Activated CD4-positive, alpha-beta T cell treated with anti-CD3 and anti-CD28 coated beads for 1 hour (primary cell): ENCODE measurements at places on chromosomes 4 and X.
A peak's percentile ranks its signal among the peaks of the same experiment; 100 is the strongest.

- DNase-seq = no peak
These were observed 179.1 kb upstream of the KLHL4 start for GRCh38 chrX:87338510-87338909.

DNA sequence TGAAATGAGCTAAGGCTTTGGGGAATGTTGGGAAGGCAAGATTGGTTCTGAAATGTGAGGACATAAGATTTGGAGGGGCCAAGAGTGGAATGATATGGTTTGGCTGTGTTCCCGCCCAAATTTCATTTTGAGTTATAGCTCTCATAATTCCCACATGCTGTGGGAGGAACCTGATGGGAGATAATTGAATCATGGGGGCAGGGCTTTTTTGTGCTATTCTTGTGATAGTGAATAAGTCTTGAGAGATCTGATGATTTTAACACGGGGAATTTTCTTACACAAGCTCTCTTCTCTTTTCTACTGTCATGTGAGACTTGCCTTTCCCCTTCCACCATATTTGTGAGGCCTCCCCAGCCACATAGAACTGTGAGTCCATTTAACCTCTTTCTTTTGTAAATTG, 157.6 kb upstream of the C1QTNF7 start:
- DNase-seq = no peak

DNA sequence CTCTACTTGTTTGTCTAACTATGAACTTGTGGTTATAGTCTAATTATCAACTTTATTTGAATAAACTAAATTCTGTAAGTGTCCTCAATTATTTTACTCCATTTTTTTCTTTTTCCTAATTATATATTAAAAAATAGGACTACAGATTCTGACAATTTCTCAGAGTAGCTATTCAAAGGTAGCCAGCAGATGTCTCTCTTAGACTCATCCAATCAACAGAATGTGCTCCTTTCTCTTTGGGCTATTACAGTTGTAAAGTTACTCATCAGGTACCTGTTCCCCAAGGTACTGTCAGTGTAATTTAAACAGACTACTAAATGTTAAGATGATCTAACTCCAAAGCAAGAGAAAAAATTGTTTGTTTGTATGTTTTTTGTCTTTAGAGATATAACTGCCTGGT, 248.6 kb downstream of the PCDH18 start:
- DNase-seq = no peak

DNA sequence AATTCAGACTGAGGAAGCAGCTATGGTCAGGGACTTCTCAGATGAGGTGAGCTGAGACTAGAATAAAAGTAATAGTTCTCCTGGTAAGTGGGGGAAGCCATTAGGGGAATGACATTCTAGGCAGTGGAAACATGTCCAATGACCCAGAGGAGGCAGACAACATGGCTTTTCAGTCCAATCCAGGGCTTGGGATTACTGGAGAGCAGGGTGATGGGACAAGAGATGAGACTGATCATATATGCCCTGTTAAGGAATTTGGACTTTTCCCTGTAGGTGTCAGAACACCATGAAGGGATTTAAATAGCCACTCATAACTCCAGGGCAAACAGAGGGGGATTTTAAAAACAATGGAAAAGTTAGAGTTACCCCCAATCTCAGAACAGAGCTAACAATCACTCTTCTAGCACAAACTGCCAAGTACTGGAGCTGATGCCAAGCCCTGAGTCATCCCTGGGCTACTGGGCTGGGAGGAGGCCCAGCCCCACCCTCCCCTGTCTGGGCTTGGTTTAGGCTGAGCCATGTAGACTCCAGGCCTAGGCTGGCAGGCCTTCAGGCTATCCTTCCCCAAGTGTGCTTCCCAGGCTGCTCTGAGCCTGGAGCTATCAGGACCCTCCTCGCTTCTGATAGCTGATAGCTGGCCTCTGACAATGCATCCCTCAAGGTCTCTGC, 22.7 kb upstream of the MSN start:
- no peak for DNase-seq

GRCh38 chr4:111480510-111480909, 664.7 kb upstream of the FAM241A start:
- DNase-seq = no peak

DNA sequence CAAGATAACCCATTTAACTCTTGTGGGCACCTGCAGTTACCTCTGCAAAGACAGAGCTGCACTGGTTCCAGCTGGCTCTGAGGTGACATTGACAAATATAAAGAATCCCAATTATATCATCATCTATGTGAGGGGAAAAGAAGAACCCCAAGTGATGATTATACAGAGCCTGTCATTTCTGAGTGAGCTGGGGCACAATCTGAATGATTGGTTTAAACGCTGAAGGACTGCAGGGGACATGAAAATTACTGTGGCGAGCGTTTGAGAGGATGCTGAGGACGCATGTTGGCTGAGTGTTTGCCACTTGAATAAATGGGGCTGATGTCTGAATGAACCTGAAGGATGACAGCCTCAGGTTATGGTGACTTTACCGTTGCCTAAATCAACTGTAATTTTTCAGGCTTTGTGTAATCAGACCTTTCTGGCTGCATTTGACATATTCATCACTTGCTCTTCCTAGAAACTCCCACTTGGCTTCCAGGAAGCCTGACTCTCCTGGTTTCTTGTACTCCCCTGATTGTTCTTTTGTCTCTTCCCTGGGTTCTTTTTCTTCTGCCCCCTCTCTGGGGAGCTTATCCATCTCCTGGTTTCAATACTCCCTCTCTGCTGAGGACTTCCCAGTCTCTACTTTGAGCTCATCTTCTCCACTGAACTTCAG, 4.1 kb upstream of the HSD17B10 start:
- no peak for DNase-seq

DNA sequence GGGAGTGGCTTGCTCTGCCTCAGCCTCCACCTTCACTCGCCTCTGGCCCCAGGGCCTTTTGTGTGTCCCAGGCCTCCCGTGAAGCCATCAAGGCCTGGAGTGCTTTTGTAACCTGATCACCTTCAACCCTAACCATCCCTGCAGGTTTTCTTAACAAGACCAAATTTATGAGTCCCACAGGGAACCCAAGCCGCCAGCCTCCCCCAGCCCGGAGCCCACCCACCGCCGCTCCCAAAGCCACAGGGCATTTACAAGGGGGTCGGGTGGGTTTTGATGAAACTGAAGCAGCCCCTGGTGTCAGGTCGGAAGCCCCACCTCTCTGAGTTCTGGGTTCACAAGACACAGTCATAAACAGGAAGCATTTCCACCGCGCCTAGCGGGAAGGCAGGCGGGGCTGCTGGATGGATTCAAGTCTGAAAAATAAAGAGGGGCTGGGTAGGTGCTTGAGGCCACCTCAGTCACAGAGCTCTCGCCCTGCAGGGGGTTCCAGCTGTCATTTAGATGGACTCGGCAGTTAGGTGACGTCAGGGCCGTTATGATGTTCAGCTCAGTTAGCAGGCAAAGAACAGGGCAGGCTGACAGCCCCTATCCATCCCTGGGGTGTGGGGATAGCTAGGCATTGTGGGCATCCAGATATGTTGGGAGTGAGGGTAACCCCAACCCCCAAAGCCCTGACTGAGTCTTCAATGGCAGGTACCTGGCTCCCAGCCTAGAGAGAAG, 128.5 kb downstream of the BCOR start:
- DNase-seq = no peak

- no peak for DNase-seq
These were observed 374.1 kb upstream of the CXorf51B start for GRCh38 chrX:146435472-146435871.

- peak; percentile 22 for DNase-seq
These were observed 25.4 kb upstream of the AFAP1 start for GRCh38 chr4:7964890-7965662.

- no peak for DNase-seq
These were observed 51.1 kb upstream of the SLC10A4 start for GRCh38 chr4:48432017-48432416.

- DNase-seq = no peak
These were observed 246.6 kb downstream of the OPHN1 start for GRCh38 chrX:68186552-68187262.

GRCh38 chrX:52830551-52830950, 19.5 kb downstream of the XAGE5 start:
- DNase-seq = no peak

DNA sequence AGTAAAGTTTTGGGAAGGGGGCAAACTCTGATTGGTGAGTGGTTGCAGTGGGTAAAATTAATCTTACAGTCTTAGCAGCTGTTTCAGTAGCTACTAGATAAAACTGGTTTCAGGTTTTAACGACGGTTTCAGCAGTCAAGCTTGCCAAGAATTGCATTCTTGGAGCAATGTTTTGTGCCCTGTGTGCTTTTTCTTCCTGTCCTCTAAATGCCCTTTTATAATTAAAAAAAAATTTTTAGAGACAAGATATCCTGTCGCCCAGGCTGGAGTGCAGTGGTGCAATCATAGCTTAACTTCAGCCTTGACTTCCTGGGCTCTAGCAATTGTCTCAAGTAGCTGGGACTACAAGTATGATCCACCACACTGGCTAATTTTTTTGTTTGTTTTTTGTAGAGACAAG, 6.3 kb upstream of the PPEF2 start:
- DNase-seq = no peak

DNA sequence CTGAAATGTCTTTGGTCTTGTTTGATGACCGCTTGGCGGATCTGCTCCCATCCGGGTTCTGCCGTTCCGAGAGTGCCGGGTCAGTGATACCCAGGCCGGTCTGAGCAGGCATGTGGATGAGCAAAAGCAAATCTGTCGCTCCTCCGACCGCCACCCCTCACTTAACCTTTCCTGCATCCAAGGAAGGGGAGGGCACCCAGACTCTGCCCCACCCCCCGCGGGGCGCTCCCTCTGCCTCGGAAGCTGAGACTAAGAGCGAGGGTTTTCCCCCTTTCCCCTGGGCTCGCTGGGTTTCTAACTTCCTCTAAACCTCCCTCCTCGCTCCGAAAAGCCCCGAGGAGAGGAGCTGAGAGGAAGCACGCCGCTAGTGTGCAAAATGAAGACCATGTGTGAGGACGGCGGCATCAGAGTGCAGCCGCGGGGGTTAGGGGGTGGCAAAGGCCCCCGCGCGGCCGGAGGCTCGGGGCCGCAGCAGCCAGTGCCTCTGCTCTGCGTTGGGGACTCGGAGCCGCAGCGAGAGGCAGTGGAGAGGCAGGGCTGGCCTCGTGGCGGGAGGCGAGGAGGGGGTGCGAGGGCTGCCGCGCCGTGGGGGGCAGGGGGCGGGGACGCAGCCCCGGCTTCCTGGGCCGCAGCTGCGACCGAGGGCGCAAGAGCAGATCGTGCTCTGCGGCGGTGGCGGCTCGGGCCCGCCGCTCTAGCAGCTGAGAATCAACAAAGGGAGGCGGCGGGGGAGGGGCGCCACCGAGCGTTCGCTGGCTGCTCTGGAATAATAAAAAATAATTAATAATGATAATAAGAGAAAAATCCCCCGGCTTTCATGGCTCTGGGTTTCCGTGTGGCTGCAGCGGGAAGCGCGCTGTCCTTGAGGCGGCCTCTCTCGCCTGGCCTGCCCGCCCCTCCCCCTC, 55.8 kb upstream of the BCOR start:
- no peak for DNase-seq

DNA sequence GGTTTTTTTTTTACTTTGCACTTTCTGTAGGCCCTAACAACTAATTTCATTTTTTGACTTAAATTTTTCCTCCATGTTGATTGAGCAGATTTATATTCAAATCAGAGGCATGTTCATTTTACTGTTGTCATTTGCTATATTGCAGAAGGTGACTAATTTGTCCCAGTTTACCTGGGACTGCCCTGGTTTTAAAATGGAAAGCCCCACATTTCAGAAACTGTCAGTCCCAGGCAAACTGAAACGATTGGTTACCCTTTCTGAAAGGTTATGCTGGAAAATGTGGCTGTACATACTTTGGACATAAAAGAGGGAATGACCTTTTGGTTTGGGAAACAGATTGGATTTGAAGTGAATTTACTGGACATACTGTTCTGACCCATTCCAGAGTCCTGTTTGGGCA, 160.0 kb downstream of the SPCS3 start:
- DNase-seq = no peak

DNA sequence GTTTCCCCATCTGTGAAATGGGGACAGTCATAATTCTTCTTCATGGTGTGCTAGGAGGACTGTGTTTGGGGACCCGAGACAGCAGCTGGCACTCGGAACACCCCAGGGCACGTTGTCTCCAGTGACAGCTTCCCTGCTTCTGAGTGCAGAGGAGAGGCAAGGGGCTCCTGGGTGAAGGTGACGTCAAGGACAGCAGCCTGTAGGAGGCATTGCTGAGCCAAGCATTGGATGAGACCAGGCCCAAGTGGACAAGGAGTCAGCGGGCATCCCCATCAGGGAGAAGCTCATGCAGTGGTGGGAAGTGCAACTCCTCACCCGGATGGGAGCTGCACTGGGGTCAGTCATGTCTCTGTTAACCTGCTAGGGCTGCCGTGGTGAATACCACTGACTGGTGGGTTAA, 46.1 kb downstream of the EVC start:
- DNase-seq = no peak

GRCh38 chr4:100581337-100581736, 63.5 kb upstream of the EMCN start:
- DNase-seq = no peak

GRCh38 chrX:126723881-126724280, 95.6 kb upstream of the PRR32 start:
- DNase-seq = no peak

- no peak for DNase-seq
These were observed 50.4 kb downstream of the SERTM2 start for GRCh38 chrX:111561851-111562250.

DNA sequence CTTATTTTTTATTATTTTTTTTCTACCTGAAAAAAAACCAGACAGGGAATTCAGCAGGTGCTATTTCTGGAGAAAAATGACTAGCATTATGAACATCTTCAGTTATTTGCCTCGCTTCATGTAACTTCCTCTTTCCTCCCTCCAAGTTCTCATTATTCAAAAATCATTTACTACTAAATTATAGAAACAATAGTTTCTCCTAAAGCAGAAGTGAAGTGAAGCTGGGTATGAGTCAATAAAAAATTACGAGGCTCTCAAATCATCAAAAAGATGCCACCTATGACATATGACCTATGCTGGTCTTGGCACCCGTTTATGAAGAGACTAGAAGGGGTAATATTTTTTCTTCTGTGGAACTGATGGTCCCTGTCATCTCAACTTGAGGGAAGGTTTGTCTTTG, 145.0 kb upstream of the AADAT start:
- no peak for DNase-seq

DNA sequence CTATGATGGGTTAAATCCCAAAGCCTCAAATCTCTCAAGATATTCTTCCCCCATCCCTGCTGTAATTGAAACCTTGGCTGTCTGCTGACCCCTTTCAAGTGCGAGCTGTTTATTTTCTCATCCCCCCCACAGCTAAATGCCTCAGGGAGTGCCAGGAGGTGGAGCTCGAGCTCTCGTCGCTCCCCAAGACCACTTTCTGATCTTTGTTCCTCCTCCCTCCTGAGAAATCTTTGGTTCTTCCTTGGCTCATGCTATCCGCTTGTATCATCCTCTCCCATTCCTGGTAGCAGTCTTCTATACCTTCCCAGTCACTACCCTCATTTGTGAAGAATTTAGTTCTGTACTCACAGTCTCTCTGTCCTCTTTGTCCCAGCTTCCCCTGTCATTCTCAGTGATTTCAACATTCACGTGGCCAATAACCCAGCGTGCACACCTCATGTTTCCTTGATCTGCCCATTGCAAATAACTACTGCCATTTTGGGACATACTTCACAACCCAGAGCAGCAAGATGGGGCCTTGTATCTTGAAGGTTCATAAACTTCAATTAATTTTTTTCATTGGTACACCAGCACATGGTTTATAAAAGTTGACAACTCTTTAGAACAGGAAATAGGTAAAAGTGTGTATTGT, 9.2 kb upstream of the SLC25A43 start:
- DNase-seq = no peak
